ENCODE measurements at places on chromosomes 2 and 18. TPM values are rescaled to one million over a fixed set of nuclear protein-coding genes. Genes with fewer than 3 reads are reported as not detected.

RGPD8 gene
- total RNA-seq = 4.3 TPM

PXDN gene
- 218 TPM for total RNA-seq

GAREM2 gene
- 21.8 TPM for total RNA-seq

MAPK4 gene
- total RNA-seq = 9.3 TPM

GCFC2 gene
- 24.6 TPM for total RNA-seq

- no peak for DNase-seq
Measured at GRCh38 chr2:163665051-163665450, 70.8 kb downstream of the FIGN start.

DNA sequence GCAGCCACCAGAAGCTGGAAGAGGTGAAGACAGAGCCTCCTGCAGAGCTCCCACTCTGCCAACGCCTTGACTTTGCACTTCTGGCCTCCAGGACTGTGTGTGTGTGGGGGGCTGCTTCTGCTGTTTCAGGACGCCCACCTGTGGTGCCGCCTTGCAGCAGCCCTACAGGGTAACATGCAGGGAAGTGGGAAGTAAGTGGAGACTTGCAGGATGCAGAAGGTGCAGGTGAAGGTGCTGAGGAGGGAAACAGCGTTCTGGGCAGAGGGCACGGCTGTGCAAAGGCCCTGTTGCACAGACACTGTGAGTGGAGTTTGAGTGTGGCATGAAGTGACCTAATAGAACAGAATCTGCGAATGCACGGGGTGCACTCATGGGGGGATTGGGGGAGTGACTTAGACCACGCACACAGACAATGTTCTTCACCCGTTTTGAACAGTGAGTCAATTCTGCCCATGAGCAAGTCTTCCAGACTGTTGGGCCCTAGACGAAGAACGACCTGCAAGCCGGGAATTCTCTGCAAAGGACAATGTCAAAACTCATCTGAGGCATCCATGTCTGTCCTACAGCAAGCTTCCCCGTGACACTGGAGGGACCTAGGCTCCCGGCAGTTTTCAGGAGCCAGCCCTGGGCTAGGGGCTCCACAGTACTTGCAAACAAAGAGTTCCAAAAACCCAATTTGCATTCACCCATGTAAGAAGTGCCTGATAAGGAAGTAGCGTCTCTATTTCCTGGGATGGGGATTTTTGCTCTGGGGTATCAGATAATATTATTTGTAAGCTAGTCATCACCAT is 19.0 kb downstream of the MBP start:
- DNase-seq = no peak

DNA sequence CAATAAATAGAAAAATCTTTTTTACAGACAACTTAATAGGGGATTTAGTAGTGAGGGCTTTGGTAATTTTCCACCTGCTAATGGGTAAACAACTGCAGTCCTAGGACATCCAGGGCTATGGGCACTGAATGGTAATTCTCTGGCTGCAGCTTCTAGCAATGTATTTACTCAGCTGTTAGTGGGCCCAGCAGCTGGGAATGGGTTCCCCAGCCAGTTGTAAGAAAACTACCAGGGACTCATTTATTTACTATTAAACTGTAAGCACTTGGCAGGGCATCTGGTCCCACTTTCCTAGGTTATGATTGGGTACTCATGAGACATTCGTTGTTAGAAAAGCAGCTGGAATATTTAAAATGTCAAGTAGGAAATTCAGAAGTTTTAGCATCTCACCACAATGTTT is 363.8 kb upstream of the TRIB2 start:
- no peak for DNase-seq

- DNase-seq = no peak
Measured at GRCh38 chr2:32289165-32289999, 11.7 kb downstream of the YIPF4 start.

- no peak for DNase-seq
Measured at GRCh38 chr18:25594351-25594750, 242.4 kb upstream of the ZNF521 start.

DNA sequence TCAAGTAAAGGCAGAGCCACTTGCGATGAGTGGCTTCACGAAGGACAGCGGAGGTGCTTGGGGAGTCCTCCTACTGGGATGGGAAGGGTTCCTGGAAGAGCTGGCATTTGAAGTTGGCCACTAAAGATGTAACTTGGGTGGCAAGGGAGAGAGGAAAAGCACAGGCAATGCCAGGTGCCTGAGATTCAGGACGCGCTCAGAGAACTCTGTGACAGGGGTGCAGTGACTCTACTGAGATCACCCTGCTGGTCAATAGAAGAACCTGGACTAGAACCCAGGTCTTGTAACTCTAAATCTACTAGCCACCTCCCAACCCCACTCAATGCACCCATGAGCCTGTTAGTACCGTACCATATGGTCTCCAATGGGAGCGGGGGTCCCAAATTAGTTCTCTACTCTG is 5.4 kb upstream of the GRHL1 start:
- DNase-seq = no peak

- DNase-seq = no peak
Measured at GRCh38 chr18:7608781-7609201, 41.7 kb downstream of the PTPRM start.

DNA sequence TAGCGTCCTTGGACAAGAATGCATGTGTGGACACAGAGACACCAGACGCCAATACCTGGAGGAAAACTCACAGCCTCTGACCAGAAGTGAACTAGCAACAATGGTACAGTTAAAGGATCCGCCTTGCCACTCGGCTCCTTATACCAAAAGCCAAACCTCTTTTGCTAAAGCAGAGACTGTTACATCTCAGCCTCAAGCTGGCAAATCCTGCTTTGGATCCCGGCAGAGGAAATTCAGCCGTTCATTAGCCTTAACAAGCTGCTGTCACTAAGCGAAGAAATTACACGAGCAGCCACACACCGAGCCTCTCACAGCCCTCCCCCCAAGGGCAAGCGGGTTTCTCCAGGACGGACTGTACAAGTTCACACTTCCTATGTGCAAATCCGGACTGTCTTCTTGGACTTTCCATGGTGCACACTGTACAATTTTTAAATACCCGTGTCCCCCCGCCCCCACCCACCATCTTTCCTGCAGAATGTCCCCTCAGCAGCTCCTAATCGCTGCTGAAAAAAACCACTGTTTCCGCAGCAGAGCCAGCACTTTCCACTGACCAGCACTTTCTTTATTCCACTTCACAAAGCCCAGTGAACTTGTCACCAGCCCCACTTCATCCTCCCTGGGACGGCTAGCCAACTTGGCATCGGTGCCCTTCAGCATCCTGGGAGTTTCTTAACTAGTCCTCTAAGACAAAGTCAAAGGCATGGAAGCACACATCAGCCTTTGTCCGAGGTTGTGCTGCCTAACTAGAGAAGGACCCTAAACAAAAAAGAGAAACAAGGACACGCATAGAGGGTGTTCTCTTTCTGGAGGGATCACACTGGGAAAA is 1.5 kb downstream of the KLF7 start:
- DNase-seq = no peak

DNA sequence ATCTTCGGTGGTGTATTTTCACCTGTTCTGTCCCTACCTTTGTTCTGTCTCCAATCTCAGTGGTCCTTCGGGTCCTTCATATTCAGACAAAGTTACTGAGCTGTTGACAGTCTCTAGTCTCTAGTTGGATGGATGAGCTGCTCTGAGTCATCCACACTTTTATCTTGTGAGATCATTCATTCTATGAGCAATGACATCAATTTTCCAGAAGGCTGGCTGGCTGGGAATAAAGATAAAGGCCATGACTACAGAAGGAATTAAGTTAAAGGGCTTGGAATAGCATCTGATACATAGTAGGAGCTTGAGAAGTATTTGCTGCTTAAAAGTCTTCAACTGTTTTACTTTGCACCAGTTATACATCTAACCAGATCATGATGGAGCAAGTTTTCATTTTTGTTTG is 43.1 kb upstream of the SLC39A10 start:
- no peak for DNase-seq

DNA sequence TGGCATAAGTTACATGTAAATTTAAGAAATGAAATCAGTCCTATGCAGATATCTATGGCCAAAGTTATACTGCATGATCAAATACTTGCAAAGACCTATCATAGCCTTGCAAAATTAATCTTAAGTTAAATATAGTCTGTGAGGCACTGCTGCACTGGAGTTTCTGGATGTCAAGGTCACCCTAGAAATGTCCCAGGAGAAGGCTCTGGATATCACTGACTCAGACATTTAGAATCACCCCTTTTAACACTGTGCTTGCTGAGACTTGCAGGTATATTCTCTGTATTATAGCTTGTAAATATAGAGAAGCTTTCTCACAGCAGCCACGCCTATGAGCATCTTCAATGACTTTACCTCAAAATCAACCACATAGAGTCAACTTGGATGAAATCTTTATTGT is 51.5 kb downstream of the ETAA1 start:
- DNase-seq = no peak

GRCh38 chr2:129347486-129348217 is 631.8 kb upstream of the RAB6C start:
- DNase-seq = no peak

GRCh38 chr2:96251721-96252292 is 14.0 kb downstream of the TMEM127 start:
- peak; percentile 31 for DNase-seq
